Bronchial epithelial cell (primary cell): ENCODE measurements at places on chromosomes 7 and 10.
A peak's percentile ranks its signal among the peaks of the same experiment; 100 is the strongest.

GRCh38 chr7:4307316-4308204 is 374.5 kb upstream of the FOXK1 start:
- DNase-seq: no peak

GRCh38 chr10:75434291-75434690 is 2.9 kb downstream of the LRMDA start:
- DNase-seq: peak; percentile 33

DNA sequence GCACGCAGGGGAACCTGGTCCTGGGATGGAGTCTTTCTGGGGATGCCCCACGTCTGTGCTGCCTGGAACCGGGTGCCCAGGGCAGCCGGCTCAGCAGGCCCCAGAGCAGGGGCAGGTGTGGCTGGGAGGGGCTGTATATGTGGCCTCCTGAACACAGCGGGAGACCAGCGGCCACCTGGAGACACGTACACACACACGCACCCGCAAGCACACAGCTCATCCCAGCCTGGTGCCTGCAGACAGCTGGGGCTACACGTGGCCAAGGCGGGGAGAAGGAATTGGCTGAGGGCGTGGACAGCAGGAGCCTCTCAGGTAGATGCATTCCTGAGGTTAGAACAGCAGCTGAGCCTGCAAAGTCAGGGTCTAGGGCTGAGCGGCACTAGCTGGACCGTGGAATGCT is 14.0 kb downstream of the ADAM8 start:
- no peak for DNase-seq

GRCh38 chr7:116713918-116714317 is 41.9 kb downstream of the MET start:
- DNase-seq: no peak
